Sciatic nerve (tissue), 2 donors: ENCODE measurements at places on chromosomes 3 and 15.

DNA sequence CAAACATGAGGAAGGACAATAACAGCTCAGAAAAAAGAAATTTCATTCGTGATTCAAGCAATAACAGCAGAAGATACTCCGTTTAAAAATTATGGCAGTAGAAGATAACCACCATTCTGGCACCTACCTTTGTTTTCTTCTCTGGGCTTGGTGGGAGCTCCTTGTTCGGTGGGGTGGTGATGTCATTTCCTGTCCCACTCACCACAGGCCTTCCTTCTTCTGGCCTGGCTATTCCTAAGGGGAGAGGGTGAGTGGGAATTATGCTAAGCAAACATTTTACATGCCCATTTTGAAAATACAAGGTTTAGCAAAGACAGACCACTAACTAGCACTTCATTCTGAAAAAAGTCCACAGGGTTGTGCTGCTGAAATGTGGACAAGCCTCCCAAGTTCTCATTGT is 74.4 kb downstream of the DHX30 start:
- no peak for DNase-seq

- no peak for DNase-seq
Observed at GRCh38 chr3:23019596-23020300, 183.4 kb upstream of the UBE2E2 start.

DNA sequence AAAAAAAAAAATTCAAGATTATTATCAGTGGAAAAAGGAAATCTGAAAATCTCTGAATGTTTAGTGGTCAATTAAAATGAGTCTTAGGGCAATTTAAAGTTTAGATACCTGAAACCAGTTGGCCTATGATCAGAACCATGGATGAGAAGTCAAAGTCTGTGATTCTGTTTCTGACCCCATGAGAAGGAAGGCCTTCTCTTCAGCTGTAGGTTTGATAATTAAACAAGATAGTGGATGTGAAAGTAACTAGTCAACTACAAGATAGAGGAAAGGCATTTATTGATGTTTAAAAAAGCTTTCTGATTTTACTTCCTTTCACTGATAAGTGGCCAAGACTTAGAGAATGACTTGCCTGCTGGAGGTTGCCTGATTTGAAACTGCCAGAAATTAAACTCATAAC is 8.7 kb downstream of the PLS1 start:
- no peak for DNase-seq

GRCh38 chr15:60633426-60633968 is 154.6 kb upstream of the ICE2 start:
- DNase-seq, result no peak

DNA sequence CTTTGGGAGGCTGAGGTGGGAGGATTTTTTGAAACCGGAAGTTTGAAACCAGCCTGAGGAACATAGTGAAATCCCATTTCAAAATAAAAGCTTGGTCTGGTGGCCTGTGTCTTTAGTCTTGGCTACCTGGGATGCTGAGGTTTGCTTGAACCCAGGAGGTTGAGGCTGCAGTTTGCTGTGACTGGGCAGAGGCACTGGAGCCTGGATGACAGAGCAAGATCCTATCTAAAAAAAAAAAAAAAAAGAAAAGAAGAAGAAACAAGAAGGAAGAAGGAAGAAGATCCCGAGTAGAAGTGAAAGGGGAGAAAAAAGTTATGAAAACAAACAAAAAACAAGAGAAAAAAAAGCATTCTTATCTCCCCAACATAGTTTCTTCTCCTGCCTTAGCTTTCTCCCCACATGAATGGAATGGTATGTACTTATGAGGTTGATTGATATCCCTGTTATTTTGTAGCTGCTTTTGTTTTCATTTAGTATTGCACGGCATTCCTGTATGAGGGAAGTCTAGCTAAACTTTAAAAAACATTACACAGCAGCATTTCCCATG is 42.4 kb downstream of the TMEM40 start:
- no peak for DNase-seq

DNA sequence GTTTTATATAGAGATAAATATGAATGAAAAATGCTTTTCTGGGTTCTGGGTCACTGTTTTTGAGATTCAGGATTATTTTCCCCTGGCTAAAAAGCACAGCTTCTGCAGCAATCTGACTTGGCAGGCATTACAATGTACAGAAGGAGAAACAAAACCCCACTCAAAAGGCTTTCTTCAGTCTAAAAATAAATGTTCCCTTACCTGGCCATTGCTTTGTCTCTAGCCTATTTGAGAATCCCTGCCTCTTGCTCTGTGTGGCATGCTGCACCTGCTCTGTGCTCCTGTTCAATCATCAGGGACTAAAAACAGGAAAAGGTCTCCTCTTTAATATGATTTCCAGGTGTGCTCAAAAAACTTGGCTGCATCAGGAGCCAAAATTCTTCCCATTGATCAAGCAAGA is 187.4 kb upstream of the STAC start:
- no peak for DNase-seq

DNA sequence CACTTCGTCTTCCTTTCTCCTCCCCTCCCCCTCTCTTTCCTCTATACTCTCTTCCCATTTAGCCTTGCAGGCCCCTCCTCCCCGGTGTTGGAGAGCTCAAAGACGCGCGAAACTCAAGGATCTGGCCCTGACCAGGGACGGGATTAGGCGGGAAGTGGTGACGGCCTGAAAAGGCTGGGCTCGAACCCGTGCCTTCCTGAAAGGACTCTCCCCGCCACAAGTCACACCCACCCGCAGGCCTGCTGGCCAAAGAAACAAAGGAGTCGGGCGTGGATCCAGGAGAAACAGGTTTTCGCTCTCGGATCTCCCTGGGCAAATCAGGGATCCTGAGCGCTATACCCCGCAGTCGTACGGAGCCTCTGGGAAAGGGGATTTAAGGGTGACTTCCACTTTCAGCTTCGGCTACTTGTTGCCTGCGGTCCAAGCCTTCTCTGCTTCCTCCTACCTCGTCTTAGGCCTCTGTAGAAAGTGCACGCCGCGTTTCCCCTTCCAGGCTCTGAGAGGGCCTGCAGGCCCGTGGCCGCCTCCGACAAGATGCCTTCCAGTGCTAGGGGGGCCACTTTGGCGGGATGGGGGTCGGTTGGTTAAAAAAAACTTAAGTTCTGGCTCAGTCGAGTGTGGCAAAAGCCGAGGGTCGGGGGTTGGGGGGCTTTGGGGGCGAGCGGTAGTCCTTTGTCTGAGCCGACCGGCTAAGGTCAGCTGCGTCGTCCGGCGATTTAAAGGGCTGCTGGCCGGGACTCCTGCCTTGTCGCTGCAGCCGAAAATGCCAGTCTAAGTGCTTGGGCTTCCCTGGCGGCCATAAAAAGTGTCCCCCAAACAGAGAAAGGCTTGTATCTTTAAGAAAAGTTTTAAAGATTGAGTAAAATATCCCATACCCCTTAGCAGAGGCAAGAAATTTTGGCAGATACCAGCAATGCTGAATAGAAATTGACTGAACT is 8.2 kb downstream of the ZIC4 start:
- no peak for DNase-seq

DNA sequence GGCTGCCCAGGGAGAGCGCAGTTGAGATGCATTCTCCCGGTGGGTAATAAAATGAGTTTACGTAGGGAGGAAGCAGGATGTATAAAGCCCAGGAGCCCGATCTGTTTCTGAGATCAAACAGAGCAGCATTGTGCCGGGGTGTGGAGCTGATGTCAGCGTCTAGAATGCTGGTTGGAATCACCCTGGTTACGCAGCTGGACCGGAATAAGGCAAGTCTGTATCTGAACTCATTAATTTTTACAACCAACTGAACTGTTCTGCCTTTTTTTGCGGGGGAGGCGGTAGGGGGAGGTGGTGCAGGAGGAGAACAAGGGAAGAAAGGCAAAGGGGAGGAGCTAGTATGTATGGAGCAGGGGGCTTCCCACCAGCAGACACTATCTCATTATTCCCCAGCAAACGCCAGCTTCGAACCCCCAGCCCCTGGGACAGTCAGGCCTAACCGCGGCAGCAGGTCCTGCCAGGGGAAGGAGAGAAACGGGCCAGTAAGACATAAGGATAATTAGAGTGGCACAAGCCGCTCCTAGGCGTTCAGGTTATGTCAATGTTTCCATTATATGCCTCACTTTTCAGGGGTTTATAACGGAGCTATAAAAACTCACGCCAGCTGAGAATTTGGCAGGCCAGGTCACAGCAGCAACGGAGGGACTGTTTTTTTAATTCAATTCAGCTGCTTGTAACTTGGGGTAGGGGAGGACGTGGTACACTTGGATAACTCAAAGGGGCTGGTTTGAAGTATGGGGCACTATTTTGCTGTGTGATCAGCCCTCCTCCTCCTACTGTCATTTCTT is 175.3 kb upstream of the HES1 start:
- DNase-seq, result no peak

DNA sequence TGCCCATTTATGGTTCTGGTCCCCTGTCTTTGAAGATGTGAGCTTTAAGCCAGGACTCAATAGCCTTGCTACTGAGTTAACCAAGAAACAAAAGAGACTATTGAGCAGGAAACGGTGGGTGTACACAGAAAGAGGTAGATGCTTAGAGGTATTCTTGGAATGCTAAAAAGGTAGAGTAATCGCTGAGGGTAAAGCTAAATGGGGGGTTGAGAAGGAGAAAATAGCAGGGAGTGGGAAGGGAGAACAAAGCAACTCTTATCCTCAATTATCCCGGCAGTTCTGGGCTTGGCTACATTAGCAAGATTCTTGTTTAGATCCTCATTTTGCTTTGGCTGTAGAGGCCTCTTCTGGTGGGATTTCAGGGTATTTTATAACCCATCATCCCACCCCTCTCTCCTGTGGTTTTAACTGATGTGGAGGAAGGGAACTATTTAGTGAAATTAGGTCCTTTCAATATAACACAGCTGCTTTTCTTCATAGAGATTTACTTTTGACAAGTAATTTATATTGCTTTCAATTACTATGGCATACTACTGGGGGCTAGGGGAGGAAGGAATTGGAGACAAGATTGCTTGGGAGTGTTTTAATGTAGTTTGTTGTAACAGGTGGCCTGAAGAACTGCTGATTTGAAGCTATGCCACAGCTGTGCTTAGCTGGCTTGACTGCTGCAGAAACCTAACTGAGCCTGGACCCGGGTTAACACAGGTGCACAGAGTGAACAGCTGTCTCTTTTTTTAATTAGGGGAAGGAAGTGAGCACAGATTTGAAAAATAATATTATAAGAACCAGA is 234.3 kb upstream of the CCDC54 start:
- no peak for DNase-seq
